ENCODE measurements at places on chromosomes 3 and 15. TPM values are rescaled to one million over a fixed set of nuclear protein-coding genes. Genes with fewer than 3 reads are reported as not detected.

DPPA2 gene
- not detected for total RNA-seq

NDUFAF3 gene
- total RNA-seq = 271 TPM

ARRDC4 gene
- 3.8 TPM for total RNA-seq

RTP4 gene
- total RNA-seq = 0.23 TPM

DNAH12 gene
- 0.05 TPM for total RNA-seq

KCNMB2 gene
- not detected for total RNA-seq

CEMIP gene
- total RNA-seq = 7.3 TPM

CELF6 gene
- total RNA-seq = 0.55 TPM

MAP1A gene
- 0.46 TPM for total RNA-seq

PATL2 gene
- total RNA-seq = not detected

MKRN2 gene
- 13.5 TPM for total RNA-seq

CNTN6 gene
- total RNA-seq = not detected

ETV5 gene
- total RNA-seq = 39.6 TPM

CORO2B gene
- total RNA-seq = not detected

MASP1 gene
- not detected for total RNA-seq
